ENCODE measurements at places on chromosomes 1 and 21.

DNA sequence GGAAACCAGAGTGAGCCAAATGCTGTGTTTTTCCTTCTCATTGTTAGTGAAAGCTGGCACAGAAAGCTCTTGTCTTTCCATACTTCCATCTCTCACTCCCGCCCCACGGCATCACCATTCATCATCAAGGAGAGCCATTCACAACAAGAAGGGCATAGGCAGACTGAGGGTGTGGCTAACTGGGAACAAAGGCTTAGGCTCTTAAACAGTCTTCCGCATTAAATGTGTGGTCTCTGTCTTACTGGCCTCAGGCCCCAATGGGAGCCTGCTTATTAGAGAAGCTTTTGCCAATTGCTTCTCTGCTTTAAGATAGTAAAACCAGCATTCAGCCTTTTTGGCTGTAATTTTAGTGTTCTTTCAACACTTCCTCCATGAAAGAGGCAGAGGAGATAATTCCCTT is 51.4 kb downstream of the TNFSF18 start:
- no peak for DNase-seq

- peak; percentile 54 for DNase-seq
Measured at GRCh38 chr1:108708691-108709660, 3.7 kb upstream of the FNDC7 start.

- no peak for DNase-seq
Measured at GRCh38 chr1:188822248-188822647, 1655.4 kb downstream of the BRINP3 start.

GRCh38 chr1:205669341-205670149 is 10.8 kb downstream of the SLC45A3 start:
- no peak for DNase-seq

DNA sequence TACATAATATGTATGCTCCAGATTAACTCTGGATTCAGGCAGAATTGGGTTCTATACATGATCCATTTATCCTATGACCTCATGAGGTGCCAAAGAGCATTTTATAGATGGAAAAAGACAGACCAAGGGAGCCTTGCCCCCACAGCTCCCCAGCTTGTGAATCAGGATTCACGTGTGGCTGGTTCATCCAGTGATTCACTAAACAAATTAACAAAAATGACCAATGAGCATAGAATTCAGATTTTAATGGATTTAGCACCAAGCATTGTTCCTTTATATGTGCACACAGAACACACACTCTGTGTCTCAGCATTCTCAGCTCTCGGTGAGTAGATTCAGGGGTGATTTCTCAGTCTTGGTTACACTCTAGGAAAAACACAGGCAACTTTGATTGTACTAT is 51.7 kb upstream of the BARHL2 start:
- no peak for DNase-seq

- no peak for DNase-seq
Measured at GRCh38 chr1:188904201-188904600, 1573.5 kb downstream of the BRINP3 start.

GRCh38 chr1:11664336-11665065 is 501 bp downstream of the FBXO6 start:
- DNase-seq, result peak; percentile 56

DNA sequence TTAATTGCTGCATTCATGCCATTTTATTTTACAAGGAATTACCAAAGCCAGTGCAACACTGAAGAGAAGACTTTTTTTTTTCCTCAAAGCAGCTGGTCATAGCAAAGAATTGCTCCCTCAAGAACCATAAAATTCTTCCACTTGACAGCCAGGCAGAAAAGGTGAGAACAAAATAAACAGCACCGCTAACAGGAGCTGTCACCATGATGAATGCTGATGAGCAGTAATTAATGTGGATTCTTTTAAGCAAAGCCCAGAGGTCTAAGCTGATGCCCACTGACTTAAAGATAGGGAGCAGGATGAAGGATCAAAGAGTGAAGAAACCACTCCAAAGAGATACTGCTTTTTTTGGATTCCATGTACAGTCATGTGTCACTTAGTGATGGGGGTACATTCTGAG is 428.4 kb downstream of the BRINP3 start:
- no peak for DNase-seq

GRCh38 chr1:36297062-36297461 is 9.1 kb upstream of the SH3D21 start:
- DNase-seq, result no peak

GRCh38 chr1:97870589-97870988 is 50.2 kb downstream of the DPYD start:
- DNase-seq, result no peak

DNA sequence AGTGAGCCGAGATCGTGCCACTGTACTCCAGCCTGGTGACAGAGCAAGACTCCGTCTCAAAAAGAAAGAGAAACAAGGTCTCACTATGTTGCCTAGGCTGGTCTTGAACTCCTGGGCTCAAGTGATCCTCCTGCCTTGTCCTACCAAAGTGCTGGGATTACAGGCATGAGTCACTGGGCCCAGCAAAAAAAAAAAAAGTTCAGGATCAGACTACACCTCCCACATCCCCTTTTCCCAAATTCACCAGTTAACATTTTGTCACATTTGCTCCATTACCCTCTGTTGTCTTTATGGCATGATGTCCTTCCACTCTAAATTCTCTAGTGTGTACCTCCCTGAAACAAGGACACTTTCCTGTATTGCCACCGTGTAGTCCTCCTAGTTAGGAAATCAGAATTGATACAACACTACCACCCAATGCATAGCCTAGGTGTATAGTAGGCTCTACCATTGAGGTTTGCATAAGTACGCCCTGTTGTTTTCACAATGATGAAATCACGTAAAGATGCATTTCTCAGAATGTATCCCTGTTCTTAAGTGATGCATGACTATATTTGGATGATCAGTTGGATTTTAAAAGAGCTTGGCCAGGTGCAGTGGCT is 10.7 kb downstream of the SPEN start:
- DNase-seq, result no peak

DNA sequence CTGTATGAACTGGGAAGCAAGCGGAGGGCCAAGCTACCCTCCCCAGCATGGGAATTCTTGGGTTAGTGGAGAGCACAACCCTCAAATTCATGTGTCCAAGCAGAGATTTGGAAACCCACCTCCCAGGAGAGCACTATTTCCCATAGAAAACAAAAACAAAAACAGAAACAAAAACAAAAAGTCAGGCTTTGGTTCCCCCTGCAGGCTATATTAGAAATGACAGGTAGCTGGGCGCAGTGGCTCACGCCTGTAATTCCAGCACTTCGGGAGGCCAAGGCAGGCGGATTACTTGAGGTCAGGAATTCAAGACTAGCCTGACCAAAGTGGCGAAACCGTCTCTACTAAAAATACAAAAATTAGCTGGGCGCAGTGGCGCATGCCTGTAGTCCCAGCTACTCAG is 10.8 kb downstream of the MINDY1 start:
- no peak for DNase-seq

- DNase-seq, result no peak
Measured at GRCh38 chr1:159144571-159144970, 26.8 kb upstream of the CADM3 start.

- DNase-seq, result no peak
Measured at GRCh38 chr1:241838897-241839296, 9.1 kb upstream of the EXO1 start.

DNA sequence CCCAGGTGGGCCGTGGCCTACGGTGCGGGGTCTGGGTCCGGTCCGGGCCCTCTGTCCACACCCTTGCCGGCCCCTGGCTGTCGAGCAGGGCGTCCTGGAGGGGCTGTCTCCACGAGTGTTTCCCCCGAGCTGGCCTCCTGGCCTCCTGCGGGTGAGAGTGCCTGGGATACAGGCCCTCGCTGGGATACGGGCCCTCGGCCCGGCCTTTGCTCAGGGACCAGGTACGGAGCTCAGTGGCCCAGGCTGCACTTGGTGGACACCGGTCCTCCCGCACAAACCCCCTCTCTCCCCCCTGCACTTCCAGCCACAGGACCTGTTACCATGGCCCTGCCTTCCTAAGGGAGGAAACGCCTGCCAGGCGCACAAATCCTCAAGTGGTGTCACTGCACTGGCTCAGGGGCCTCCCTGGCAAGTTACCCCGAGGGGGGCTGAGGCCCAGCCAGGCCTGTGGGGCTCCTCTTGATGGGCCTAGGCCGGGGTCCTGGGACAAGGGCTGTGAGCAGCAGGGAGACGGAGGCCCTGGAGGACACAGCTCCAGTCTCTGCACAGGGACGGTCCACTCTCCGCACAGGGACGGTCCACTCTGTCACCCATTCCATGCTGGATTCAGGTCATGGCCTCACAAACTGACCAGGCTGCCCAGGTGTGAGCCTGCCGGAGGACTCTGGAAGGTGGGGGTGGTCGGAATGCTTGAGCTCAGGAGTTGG is 18.2 kb upstream of the RNF223 start:
- DNase-seq, result no peak

GRCh38 chr1:204447190-204447589 is 35.6 kb upstream of the PPP1R15B start:
- DNase-seq, result no peak

- DNase-seq, result no peak
Measured at GRCh38 chr1:67433837-67434236, 3.6 kb upstream of the SERBP1 start.

DNA sequence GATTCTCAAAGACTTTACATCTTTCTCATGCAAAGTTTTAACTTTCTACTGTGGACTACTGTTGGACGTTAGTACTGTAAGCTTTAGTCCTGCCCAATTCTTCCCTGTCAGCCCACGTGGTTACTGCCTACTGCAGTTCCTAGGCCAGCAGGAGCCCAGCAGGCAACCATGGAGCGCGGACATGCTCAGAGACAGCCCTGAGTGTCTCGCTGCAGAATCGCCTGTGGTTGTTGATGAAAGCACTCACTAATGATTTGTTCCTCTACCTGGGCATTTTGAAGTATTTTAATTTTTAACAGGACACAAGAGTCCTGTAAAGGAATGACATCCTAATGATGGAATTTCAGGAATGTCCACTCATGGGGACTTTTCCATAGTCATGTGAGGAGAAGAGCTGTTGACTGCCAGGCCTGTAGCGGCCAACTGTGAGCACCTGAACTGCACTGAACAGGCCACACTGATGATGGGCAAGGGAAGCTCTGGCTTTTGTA is 44.1 kb downstream of the PGBD5 start:
- no peak for DNase-seq
